Esophagus muscularis mucosa (tissue), 4 donors: ENCODE measurements at places on chromosomes 5 and 9. TPM values are rescaled to one million over a fixed set of nuclear protein-coding genes. Genes with fewer than 3 reads are reported as not detected.
A peak's percentile ranks its signal among the peaks of the same experiment; 100 is the strongest.

- peak; percentile 68 for DNase-seq
- no peak overlapping the region for H3K4me3 ChIP-seq
- H3K4me1 ChIP-seq, result peaks cover 3% of the 10 kb centered on the region
- H3K27me3 ChIP-seq, result no peaks in the 10 kb centered on the region
- no peak overlapping the region for H3K27ac ChIP-seq
Observed at GRCh38 chr5:5886812-5887486, 464.5 kb downstream of the ICE1 start.

Gene SLCO6A1
- total RNA-seq, result not detected

- H3K4me1 ChIP-seq, result peaks cover 5% of the 10 kb centered on the region
- H3K4me3 ChIP-seq, result no peak overlapping the region
- no peaks in the 10 kb centered on the region for H3K27me3 ChIP-seq
- H3K36me3 ChIP-seq, result no peaks in the 10 kb centered on the region
- DNase-seq, result no peak
Observed at GRCh38 chr5:115578657-115579056, 23.6 kb downstream of the TICAM2 start.

DNA sequence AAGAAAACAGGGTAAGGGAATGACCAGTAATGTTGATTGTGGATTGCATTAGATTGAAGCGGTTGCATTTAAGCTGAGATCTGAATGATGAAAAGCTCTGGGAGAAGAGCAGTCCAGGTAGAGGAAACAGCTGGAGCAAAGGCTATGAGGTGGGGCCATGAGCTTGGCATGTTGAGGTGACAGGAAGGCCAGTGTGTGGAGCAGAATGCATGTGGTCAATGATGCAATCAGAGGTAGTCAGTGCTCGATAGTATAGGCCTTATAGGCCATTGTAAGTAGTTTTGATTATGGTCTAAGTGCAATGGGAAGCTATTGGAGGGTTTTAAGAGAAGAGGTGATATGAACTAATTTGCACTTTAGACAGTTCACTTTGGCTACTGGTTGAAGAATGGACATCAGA is 270.4 kb downstream of the ARHGAP26 start:
- H3K36me3 ChIP-seq, result peaks cover 23% of the 10 kb centered on the region
- H3K4me3 ChIP-seq, result no peak overlapping the region
- no peak overlapping the region for H3K27ac ChIP-seq
- H3K4me1 ChIP-seq, result peaks cover 7% of the 10 kb centered on the region

Gene MEGF10
- total RNA-seq, result 0.50 TPM

Gene DPH7
- total RNA-seq, result 23.3 TPM

- no peaks in the 10 kb centered on the region for H3K27me3 ChIP-seq
- no peak overlapping the region for H3K27ac ChIP-seq
- DNase-seq, result peak; percentile 64
- no peak overlapping the region for H3K4me3 ChIP-seq
- no peaks in the 10 kb centered on the region for H3K4me1 ChIP-seq
- H3K36me3 ChIP-seq, result no peaks in the 10 kb centered on the region
Observed at GRCh38 chr5:74414228-74414627, 226.3 kb downstream of the ENC1 start.

Gene SPATA31E1
- not detected for total RNA-seq

Gene SLC6A3
- 0.06 TPM for total RNA-seq
